ENCODE measurements at places on chromosomes 5 and 9.

DNA sequence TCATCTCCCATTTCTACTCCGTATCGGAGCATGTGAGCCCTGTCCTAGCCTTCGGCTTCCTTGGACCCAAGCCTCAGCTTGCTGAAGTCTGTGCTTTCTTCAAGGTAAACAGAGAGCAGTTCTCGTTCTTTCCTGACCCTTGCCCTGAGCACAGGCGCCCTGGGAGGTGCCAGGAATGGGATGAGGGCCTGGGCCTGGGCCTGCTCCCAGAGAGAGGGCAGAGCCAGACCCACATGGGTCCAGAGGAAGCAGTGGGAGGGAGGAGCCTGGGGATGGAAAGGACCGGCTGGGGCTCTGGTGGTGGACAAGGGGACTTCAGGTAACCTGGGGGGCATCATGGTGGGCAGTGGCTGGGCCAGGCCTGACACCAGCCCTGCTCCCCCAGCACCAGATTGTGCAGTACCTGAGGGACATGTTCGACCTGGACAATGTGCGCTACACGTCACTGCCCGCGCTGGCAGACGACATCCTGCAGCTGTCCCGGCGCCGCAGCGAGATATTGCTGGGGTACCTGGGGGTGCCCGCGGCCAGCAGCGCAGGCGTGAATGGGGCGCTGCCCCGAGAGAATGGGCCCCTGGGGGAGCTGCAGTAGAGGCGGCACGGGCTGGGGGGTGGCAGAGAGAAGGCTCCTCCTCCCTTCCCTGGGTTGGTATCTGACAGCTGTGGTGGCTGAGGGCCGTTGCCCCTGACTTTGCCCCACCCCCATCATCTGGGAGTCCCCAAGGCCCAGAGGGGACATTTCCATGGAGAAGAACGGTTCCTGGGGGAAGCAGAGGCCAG, 10.9 kb upstream of the DOLPP1 start:
- DNase-seq = no peak

DNA sequence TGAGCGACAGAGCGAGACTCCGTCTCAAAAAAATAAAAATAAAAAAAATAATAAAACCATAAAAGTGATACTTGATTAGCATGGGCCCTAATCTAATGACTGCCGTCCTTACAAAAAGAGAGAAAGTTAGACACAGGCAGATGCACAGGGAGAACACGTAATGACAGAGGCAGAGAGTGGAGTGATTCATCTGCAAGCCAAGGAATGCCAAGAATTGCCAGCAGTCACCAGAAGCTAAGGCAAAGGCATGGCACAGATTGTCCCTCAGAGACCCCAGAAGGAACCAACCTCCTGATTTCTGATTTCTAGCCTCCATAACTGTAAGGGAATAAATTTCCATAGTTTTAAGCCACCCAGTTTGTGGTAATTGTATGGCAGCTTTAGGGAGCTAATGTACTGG, 79.6 kb upstream of the FREM1 start:
- DNase-seq = no peak

DNA sequence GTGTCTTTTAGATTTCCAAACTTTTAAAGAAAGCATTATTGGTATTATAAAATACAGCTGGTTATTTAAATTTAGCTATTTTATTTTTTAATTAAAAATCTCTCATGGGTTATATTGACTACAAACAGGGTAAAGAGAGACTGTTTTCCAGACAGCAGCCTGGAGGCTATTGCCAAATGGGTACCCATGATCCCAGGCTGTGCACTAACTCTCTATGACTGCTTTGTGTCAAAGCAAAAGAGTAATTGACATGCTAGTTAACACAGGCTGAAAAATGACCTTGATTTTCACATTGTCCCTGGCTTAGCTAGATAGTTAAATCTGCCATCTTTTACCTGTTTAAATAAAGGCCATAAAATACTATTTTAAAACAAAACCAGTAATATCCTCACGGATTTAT, 589.7 kb downstream of the ANXA1 start:
- DNase-seq = no peak

DNA sequence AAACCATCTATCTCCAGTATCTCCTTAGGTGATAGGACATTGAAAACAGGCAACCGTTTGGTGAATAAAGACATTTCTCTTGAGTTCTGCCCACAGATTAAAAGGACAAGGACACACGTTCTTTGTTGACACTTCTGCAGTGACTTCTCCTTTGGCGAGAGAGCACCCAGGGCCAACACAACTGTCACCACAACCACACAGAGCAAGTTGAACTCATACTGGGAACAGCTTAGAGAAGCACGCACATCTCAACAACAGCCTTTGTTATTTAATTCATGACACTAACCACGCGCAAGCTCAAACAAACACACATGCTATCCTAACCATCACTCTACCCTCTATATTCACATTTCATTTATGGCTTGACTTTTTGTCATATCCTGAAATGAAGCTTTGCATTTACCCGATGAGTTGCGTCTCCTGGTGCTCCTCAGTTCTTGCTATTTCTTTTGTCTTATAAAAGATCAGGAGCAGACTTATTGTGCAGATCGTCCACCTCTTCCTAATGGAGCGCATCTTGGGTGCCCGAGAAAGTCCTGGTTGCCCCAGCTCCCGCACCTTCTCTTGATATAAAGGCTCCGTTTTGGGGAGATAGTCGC, 543 bp downstream of the ST8SIA4 start:
- no peak for DNase-seq

GRCh38 chr5:1745796-1746370, 53.8 kb downstream of the MRPL36 start:
- DNase-seq = no peak

DNA sequence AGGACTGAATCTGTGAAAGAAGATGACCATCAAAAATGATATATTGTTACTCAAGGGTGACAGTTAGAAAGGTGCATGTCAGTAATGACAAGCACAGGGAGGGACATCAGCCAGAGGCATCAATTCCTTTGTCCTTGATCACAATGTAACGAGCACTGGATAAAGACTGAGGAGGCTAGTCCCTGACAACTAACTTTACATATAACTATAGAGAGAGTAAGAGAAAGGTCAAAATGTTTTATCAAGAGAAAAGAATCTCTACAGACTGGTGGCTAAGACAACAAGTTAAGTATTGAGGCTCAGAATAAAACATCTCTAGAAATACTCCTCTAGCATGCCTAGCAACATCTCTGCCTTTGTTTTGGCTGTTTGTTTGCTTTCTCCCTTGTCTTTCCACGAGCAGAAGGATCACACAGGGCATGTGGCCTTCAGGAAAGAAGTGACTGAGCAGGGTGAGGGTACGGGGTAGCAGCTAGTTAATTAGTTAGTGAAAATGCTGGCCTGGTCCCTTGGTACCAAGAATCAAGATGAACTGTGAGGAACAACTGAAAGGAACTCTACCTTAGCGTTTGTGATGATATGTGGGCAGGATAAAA, 724.1 kb upstream of the MEF2C start:
- DNase-seq = no peak

All from SHP77 (cell line).